Left ventricle myocardium inferior (tissue), 1 donor: ENCODE measurements at places on chromosomes 13 and 19. TPM values are rescaled to one million over a fixed set of nuclear protein-coding genes. Genes with fewer than 3 reads are reported as not detected.

CGB7 gene
- total RNA-seq = not detected

PRR22 gene
- 1.1 TPM for total RNA-seq

EHD2 gene
- 48.2 TPM for total RNA-seq

MYCBP2 gene
- total RNA-seq = 42.2 TPM

SYMPK gene
- total RNA-seq = 35.9 TPM

ZNF677 gene
- 25.2 TPM for total RNA-seq

KANK3 gene
- total RNA-seq = 19.9 TPM

CYP4F11 gene
- total RNA-seq = 0.82 TPM

ZNF225 gene
- total RNA-seq = 2.6 TPM

- H3K27ac ChIP-seq = peak overlapping the region; percentile 99
- H3K36me3 ChIP-seq = peaks cover 11% of the 10 kb centered on the region
- H3K4me1 ChIP-seq = peaks cover 60% of the 10 kb centered on the region
- peak; percentile 9 for DNase-seq
Observed at GRCh38 chr19:14002571-14003250, 3.4 kb downstream of the RFX1 start.

DNA sequence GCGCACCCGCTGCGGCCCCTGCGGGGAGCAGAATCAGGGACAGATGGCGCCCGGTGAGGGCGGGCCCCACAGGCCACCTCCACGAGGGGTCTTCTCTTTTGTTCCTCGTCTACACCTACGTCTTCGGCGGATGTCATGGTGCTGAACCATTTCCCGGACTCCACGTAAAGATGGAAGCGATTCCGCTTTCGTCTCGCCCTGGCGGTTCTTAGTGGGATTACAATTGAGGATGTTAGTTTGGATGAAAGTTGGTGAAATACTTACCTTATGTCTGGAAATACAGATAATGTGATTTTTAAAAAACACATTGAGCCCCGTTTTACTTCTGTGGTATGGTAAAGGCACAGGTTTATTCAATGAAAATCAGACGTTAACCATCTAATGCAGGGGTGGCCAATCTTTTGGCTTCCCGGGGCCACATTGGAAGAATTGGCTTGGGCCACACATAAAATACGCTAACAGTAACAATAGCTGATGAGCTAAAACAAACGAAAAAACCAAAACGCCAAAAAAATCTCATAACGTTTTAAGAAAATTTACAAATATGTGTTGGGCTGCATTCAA lies 1.4 kb upstream of the ZMYM5 start:
- peak overlapping the region; percentile 98 for H3K27ac ChIP-seq
- peak; percentile 45 for DNase-seq
- no peaks in the 10 kb centered on the region for H3K27me3 ChIP-seq
- H3K36me3 ChIP-seq = no peaks in the 10 kb centered on the region

DNA sequence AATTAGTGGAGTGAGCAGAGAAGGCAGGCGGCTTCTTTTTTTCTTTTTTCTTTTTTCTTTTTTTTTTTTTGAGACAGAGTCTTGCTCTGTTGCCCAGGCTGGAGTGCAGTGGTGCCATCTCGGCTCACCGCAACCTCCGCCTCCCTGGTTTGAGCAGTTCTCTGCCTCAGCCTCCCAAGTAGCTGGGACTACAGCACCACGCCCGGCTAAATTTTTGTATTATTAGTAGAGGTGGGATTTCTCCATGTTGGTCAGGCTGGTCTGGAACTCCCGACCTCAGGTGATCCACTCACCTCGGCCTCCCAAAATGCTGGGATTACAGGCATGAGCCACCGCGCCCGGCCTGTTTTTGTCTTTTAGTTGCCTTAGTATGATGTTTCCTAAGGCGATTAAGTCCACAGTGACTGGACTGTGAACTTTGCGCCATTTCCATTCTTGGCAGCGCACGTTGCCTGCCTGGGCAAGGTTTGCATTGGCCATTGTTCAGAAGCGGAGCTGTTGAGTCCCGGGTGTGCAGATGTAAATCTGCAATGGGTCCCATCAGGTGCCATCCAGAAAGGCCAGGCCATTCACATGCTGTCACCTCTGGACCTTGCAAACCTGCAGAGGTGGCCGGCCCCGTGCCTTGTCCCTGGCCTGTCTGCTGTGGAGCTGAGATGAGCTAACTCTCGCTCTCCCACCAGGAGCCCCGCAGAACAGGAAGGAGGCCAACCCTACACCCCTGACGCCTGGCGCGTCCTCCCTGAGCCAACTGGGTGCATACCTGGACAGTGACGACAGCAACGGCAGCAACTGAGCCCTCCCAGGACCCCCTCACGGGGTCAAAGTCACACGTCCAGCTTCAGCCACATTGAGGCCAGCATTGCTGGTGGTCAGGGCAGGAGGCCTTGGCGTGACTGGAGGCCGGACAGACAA lies 10.9 kb upstream of the SHD start:
- peaks cover 89% of the 10 kb centered on the region for H3K36me3 ChIP-seq
- no peaks in the 10 kb centered on the region for H3K4me1 ChIP-seq
- H3K27ac ChIP-seq = no peak overlapping the region
- DNase-seq = no peak
- no peaks in the 10 kb centered on the region for H3K27me3 ChIP-seq

DNA sequence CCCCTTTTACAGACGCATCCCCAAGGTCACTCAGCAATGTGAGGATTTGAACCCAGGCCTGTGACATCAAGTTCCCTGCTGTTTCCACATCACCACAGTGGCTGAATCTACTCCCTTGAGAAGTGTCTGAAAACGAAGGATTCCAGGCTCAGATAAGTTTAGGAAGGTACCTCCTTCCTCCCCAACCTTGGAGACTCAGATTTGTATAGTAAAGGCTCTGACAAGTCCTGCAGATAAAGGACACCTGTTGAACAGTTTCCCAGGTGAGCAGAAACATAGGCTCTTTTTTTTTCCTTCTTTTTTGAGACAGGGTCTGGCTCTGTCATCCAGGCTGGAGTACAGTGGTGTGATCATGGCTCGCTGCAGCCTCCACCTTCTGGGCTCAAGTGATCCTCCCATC lies 56.4 kb upstream of the PTPRS start:
- H3K4me1 ChIP-seq = no peaks in the 10 kb centered on the region
- H3K27me3 ChIP-seq = peaks cover 91% of the 10 kb centered on the region
- no peak overlapping the region for H3K4me3 ChIP-seq
- no peaks in the 10 kb centered on the region for H3K36me3 ChIP-seq

DNA sequence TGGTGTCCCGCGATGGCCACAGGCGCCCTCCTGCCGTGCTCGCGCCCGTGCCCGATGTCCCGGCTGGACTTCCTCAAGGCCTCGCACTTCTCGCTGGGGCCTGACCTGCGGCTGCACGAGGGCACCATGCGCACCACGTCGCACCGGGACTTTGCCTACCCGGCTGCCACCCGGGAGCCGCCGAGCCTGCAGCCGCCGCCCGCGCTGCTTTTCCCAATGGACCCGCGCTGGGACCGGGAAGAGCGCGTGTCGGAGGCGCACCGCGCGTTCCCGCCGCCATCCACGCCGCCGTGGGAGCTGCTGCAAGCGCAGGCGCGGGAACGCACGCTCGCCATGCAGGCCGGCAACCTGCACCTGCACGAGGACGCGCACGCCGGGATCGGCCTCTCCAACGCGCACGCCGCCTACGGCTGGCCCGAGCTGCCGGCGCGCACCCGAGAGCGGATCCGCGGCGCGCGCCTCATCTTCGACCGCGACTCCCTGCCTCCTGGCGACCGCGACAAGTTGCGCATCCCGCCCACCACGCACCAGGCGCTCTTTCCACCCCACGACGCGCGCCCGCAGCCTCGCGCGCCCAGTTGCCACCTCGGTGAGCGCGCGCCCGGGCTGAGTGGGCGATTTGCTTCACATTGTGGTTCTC lies 12.1 kb upstream of the PEX11G start:
- DNase-seq = no peak
- no peaks in the 10 kb centered on the region for H3K36me3 ChIP-seq
- H3K27ac ChIP-seq = no peak overlapping the region
- peaks cover 17% of the 10 kb centered on the region for H3K4me1 ChIP-seq
- peak overlapping the region; percentile 62 for H3K4me3 ChIP-seq

GRCh38 chr13:111632906-111633305 lies 312.5 kb downstream of the TEX29 start:
- H3K36me3 ChIP-seq = no peaks in the 10 kb centered on the region
- no peaks in the 10 kb centered on the region for H3K4me1 ChIP-seq
- no peak overlapping the region for H3K27ac ChIP-seq
- DNase-seq = no peak
- no peak overlapping the region for H3K4me3 ChIP-seq

- H3K4me1 ChIP-seq = peaks cover 13% of the 10 kb centered on the region
- no peaks in the 10 kb centered on the region for H3K36me3 ChIP-seq
- no peak for DNase-seq
- H3K4me3 ChIP-seq = no peak overlapping the region
Observed at GRCh38 chr13:47546391-47547225, 454.5 kb downstream of the SUCLA2 start.

- DNase-seq = no peak
- H3K27ac ChIP-seq = no peak overlapping the region
- H3K36me3 ChIP-seq = peaks cover 18% of the 10 kb centered on the region
Observed at GRCh38 chr13:32783067-32783466, 196.8 kb downstream of the PDS5B start.

- peaks cover 92% of the 10 kb centered on the region for H3K27me3 ChIP-seq
- H3K36me3 ChIP-seq = no peaks in the 10 kb centered on the region
- no peak overlapping the region for H3K4me3 ChIP-seq
- no peak overlapping the region for H3K27ac ChIP-seq
- H3K4me1 ChIP-seq = peaks cover 28% of the 10 kb centered on the region
Observed at GRCh38 chr19:55079400-55080038, 3.9 kb downstream of the EPS8L1 start.

DNA sequence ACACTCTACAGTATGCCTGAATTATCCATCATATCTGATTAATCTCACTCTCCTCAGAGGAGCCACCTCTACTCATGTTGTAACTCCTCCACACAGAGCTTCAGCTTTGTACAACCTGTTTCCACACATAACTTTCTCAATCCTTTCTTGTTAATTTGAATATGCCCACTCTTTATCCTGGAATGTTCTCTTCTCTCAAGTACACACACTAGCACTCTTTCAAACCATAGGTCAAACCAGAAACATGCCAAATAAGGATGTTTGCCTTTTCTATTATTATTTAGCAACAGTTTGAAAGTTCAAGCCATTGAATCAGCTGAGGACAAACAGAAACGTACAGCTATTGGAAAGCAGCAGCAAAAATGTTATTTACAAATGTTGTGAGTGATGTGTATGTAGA lies 110.3 kb downstream of the MIPEP start:
- no peaks in the 10 kb centered on the region for H3K27me3 ChIP-seq
- H3K27ac ChIP-seq = no peak overlapping the region
- no peak for DNase-seq
- H3K4me3 ChIP-seq = no peak overlapping the region

DNA sequence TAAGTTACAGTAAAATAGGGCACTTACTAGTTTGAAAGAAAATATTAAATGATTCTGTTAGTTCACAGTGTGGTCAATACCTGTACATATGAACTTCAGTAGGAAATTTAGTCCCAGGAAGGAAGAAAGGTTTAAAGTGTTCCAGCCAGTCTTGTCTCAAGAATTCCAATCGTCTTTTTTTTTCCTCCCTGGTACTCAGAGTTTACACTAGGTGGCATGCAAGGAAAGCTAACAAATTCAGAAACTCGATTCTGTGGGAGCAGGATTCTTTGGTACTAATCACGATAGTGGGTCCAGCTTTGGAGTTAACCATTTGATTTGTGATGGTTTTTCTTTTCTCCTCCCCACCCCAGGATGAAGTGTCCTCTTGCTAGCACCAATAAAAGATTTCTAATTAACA lies 43.6 kb downstream of the POLR1D start:
- no peak overlapping the region for H3K27ac ChIP-seq
- peaks cover 7% of the 10 kb centered on the region for H3K36me3 ChIP-seq
- no peak overlapping the region for H3K4me3 ChIP-seq
- no peaks in the 10 kb centered on the region for H3K27me3 ChIP-seq

GRCh38 chr13:88948501-88948900 lies 1277.3 kb downstream of the SLITRK5 start:
- DNase-seq = no peak
- no peaks in the 10 kb centered on the region for H3K27me3 ChIP-seq
- no peaks in the 10 kb centered on the region for H3K36me3 ChIP-seq
- no peak overlapping the region for H3K4me3 ChIP-seq
- no peak overlapping the region for H3K27ac ChIP-seq

GRCh38 chr13:26485786-26486185 lies 71.7 kb upstream of the WASF3 start:
- H3K4me3 ChIP-seq = no peak overlapping the region
- peaks cover 7% of the 10 kb centered on the region for H3K4me1 ChIP-seq
- peak overlapping the region; percentile 58 for H3K27ac ChIP-seq
- H3K36me3 ChIP-seq = no peaks in the 10 kb centered on the region

DNA sequence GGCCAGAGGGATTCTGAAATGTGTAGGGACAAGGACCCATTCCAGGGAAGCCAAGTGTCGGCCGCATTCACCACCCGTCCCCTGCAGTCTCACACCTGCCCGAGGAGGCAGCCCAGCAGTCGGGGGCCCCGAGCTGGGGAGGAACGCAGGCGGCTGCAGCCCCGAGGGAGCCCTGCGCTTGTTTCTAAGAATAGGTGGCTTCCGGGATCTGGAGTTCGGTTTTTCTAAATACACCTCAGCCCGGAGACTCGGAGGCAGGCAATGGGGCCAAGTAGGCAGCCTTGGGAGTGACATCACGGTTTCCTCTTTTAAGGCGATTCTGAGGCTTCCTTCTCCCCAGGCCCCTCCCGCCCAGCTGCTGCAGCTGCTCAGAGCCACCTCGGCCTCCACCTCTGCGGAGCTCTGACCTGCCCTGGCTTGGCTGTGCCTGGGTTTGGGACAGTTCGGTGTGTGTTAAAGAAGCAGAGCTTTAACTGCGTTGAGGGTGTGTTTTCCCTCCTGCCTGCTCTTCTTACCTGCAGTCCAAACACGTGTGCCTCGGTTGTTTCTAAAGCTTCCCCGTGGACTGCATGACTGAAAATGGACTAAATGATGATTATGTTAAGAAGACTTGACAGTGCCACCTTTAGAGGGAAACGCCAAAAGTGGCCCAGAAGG lies 80.5 kb downstream of the COL4A2 start:
- H3K27me3 ChIP-seq = no peaks in the 10 kb centered on the region
- DNase-seq = peak; percentile 62
- peak overlapping the region; percentile 83 for H3K27ac ChIP-seq
- H3K4me1 ChIP-seq = peaks cover 71% of the 10 kb centered on the region
- H3K36me3 ChIP-seq = no peaks in the 10 kb centered on the region
- H3K4me3 ChIP-seq = peak overlapping the region; percentile 54

- peak overlapping the region; percentile 38 for H3K27ac ChIP-seq
- H3K4me1 ChIP-seq = no peaks in the 10 kb centered on the region
- no peaks in the 10 kb centered on the region for H3K36me3 ChIP-seq
- peaks cover 27% of the 10 kb centered on the region for H3K27me3 ChIP-seq
- H3K4me3 ChIP-seq = no peak overlapping the region
- no peak for DNase-seq
Observed at GRCh38 chr19:39941615-39942365, 7.4 kb upstream of the FCGBP start.

DNA sequence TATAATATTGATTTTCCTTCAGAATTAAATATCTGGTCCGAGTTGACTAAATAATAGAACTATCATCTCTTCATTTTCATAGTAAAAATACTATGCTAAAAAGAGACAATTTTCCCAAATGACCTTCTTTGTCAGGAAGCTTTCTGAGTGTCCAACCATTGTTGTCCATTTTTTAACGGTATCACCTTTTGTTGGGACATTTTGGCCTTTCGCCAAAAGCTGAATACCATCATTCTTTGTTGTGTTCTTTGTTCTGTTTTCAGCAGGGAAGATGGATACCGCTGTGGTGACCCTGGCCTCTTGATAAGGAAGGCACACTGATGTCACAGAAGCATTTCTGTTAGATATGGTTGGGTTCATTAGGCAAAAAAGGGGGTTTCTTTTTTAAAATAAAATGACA lies 654.4 kb upstream of the GPC6 start:
- no peaks in the 10 kb centered on the region for H3K27me3 ChIP-seq
- H3K4me3 ChIP-seq = no peak overlapping the region
- no peak for DNase-seq
- H3K36me3 ChIP-seq = no peaks in the 10 kb centered on the region
- no peak overlapping the region for H3K27ac ChIP-seq

GRCh38 chr19:36103842-36104552 lies 6.9 kb upstream of the OVOL3 start:
- no peak overlapping the region for H3K4me3 ChIP-seq
- H3K27me3 ChIP-seq = no peaks in the 10 kb centered on the region
- peaks cover 32% of the 10 kb centered on the region for H3K36me3 ChIP-seq
